ENCODE measurements at places on chromosomes 11 and 22.

GRCh38 chr11:31974366-31975136, 116.3 kb upstream of the RCN1 start:
- no peak for DNase-seq

- DNase-seq = no peak
Measured at GRCh38 chr22:19480173-19480568, 451 bp downstream of the CDC45 start.

- no peak for DNase-seq
Measured at GRCh38 chr22:17964643-17965042, 59.7 kb downstream of the MICAL3 start.

DNA sequence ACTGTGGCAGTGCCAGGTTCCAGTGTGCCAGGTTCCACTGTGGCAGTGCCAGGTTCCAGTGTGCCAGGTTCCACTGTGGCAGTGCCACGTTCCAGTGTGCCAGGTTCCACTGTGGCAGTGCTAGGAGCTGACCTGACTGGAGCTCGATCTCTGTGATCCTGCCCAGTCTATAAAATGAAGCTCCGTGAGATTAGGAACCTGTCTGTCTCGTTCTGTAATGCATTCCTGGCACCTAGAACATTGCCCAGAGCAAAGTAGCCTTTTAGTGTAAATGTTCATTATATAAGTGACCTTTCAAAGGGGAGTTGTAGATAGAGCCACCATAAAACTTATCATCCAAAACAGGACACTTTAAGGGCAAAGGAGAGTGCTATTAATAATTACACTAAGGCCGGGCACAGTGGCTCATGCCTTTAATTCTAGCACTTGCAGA, 36.0 kb downstream of the ART5 start:
- DNase-seq = no peak

- DNase-seq = no peak
Measured at GRCh38 chr11:128690665-128691101, 3.2 kb upstream of the FLI1 start.

DNA sequence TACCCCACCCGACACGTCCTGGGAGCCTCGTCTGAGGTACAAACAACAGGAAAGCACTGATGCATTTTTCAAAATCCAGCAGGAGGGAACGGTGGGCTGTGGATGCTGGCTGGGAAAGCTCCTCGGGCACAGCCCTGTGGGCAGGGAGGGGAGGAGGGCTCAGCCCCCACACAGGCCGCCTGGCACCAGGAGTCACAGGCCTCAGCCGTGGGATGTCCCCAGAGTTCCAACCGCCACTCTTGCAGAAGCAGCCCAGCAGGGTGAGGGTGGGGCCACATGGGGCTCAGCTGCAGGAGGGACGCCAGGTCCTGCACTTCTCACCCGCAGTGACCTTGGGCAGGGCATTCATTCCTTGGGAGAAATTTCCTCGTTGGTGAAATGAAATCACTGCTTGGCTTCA, 274.6 kb downstream of the BRD1 start:
- DNase-seq = no peak

DNA sequence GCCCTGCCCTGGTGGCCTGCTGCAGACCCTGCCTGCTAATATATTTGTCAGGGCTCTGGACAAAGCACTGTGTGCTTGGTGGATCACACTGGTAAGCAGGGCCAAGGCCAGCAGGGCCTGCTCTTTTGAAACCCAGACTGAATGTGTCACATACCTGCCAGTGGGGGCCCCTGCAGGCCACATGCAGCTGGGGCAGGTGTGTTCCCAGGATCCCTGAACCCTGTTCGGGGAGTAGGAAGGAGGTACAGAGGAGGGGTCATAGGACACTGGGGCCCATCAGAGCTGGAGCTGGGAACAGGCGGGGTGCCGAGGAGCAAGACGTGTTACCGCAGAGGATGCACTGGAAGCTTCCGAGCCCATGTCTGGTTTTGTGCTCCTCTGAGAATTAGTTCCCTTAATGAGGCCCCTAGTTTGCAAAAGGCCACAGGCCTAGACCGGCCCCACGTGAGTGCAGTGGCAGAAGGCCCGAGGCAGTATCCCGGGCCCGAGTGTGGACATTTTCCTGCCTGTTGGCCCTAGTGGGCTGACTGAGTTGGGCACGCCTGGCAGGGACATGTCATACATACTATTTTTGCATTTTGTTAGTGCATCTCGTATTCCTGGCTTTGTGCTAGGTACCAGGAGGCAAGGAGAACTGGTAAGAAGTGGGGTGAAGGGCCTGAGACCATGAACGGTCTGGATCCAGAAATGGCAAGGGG, 11.2 kb upstream of the ACR start:
- DNase-seq = no peak

DNA sequence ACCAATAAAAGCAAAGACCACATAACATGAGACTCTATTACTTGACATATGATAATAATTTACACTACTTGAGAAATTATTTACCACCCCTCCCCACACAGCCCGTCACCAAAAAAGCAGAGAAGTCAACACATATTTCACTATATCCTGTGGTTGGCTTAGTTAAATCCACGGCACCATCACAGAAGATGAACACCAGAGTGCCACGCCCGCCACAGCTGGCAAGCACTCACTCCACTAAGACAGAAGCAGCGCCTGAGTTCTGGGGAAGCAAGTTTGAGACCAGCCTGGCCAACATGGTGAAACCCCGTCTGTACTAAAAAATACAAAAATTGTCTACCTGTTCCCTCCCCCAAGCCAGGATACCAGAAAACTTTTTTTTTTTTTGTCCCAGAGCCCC, 53.1 kb downstream of the PACSIN2 start:
- DNase-seq = peak; percentile 69

Data from GF-D8 (cell line).